ENCODE measurements at places on chromosomes 12 and 14.
A peak's percentile ranks its signal among the peaks of the same experiment; 100 is the strongest.

DNA sequence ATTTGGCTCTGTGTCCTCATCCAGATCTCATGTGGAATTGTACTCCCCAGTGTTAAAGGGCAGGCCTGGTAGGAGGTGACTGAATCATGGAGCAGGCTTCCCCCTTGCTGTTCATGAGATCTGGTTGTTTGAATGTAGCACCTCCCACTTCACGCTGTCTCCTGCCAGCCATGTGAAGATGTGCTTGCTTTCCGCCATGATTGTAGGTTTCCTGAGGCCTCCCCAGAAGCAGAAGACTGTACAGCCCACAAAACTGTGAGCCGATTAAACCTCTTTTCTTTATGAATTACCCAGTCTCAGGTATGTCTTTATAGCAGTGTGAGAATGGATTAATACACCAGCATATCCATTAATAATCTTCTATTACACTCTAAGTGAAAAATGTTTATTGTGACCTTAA, 70.2 kb downstream of the BAZ1A start:
- no peak for DNase-seq

DNA sequence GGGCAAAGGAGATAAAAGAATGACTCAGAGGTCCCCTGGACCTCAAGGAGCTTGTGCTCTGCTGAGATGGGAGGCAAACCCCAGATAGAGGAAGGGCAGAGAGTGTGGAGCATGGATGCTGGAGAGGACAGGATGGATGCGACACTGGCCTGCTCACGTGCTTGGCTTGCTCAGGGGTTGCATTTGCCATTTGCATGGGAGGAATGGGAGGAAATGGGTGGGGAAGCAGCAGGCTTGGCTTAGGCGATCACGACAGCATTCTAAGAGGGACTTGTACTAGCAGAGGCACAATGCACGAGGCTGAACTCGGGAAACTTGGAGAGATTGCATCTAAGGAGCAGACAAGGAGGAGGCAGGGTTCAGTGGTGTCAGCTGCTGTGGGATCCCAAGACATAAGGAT, 19.8 kb downstream of the CD9 start:
- no peak for DNase-seq

DNA sequence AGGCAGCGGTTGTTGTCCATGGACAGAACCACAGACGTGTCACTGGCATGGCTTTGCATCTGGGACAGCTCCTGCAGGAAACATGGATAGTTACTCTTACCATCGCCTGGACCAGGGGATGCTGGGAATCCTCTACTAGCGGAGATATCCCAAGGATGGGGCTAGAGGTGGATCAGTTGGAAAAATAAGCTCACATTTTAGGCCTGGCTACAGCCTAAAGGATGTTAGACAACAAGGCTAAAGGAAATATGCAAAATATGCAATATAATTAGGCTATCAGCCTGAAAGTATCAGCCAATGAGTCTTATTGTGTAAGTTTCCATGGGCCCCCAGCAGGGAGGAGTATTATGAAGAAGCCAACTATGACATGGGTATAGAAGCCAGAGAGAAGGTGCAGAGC, 5.0 kb downstream of the KRT76 start:
- no peak for DNase-seq

GRCh38 chr12:22626406-22626805, 1.4 kb downstream of the ETNK1 start:
- peak; percentile 28 for DNase-seq

GRCh38 chr14:62301911-62302310, 539.7 kb downstream of the SNAPC1 start:
- no peak for DNase-seq

GRCh38 chr12:19439059-19440018, at the start of gene AEBP2:
TSS of gene AEBP2 (plus strand) at chr12:19439492. CDS start at chr12:19439700, 208 bp downstream.
- DNase-seq, result peak; percentile 93

DNA sequence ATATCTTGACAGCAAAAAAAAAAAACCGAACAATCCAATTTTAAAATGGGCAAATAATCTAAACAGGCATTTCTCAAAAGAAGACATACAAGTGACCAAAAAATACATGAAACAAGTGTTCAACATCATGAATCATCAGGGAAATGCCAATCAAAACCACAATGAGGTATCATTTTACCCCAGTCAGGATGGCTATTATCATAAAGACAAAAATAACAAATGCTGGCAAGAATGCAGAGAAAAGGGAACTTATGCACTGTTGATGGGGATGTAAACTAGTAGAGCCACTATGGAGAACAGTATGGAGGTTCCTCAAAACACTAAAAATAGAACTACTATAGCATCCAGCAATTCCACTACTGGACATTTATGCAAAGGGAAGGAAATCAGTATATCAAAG, 448.2 kb downstream of the RGS6 start:
- DNase-seq, result no peak

DNA sequence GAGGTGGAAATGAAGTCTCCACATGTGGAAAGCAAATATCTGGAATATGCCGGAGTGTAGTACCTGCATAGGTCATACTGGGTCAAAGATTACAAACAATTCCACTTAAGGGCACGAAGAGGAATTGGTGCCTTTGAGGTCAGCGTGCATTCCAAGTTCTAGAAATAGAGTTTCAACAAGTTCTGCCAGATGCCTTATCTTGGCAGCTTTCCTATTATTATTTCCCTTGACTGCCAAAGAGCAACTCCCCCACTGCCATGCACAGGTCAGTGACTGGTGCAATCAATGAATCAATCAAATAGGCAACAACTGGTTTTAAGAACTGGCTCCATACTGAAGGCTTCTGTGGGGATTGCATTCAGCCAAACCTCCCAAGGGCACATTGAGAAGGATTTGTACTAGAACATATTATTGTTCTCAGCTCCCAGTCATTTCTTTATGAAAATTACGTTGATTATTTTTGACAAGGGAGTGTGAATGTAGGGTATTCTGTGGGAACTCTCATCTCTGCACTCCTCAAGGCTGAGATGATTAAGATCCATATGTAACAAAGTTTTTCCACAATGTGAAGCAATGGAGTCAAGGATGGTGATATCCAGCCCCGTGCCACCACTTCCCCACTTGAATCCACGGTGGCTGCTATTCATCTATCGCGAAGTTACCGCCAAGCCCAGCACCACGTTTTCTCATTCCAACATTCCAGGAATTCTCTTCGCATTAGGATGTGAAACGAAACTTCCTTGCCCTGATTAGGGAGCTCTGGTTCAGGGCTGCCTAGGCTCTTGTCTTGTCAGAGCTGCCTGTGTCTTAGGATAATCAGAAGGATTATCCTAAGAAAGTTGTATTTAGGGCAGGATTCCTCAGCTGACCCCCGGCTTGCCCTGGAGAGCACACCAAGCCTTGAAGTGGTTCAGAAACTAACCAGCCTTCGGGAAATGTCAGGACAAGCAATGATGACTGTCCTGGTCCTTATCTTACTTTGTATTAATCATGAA, 115.1 kb upstream of the PCED1B start:
- DNase-seq, result no peak

- DNase-seq, result no peak
Observed at GRCh38 chr12:25557830-25558436, 4.8 kb upstream of the LMNTD1 start.

DNA sequence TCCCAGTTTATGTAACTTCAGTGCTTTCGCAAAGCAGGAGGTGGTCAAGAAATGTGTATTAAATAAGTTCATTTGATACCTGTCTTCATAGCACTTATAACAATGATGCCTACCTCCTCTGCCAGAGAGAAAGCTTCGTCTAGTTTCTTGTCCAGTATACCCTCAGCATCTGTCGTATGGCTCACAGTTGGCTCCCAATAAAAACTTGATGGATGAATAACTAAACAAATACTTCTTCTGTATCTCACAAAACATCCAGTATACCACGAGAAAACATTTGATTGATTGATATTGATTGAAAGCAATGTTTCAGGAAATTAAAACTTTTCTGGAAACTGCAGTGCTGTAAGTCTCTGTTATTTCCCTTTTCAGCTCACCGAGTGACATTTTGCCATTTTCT, 26.9 kb upstream of the PTGDR start:
- no peak for DNase-seq

DNA sequence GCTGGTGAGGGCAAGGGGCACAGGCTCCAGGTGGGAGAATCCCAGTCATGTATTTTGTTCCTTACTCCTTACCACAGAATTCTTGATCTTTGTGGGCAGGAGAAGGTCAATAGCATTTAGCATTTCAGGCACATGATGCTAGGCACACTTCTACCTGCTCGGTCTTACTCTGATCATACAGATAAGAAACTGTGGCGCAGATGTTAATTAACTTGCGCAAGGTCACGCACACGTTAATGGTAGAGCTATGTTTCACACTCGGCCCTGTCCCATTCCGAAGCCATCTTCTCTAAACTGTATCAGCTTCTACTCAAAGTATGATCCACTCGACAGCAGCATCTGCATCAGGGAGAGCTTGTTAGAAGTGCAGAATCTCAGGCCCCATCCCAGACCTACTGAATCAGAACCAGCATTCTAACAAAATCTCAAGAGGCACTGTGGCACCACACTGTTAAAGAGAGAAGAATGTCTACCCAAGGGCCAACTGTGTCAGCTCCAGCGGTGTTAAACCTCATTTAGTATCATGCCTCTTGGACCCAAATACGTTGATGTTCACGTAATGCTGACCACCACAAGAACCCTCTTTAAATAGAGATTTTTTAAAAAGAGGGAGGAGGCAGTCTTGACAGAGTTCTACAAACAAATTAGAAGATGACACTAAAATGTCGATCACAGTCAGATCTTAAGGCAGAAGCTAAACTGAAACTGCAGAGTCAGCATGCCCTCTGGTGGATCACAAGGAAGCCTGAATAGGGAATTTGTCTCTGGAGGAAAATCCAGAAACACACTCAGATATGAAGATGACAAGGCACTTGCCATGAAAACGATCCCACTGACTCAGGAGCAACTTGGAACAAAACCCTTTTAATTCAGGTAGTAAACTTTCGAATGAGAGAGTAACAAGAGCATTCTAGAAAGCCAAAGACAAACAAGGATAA, 7.3 kb downstream of the STXBP6 start:
- DNase-seq, result no peak

DNA sequence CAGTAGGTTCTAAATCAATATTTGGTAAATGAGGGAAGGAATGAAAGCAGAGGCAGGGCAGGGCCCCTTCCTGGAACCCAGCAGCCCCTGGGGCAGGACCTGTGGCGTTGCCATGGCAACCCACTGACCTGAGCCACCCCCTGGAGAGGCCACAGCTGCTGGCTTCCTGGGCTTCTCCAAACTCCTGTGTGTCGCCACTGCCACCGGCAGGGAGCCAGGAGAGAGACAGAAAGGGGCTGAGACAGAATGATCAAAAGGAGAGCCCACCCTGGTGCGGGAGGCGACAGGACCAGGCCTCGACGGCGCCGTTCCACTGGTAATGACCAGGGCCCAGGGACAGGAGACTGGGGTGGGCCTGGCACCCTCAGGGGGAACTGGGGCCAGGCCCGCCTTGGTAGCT, 18.2 kb downstream of the RFX4 start:
- no peak for DNase-seq

DNA sequence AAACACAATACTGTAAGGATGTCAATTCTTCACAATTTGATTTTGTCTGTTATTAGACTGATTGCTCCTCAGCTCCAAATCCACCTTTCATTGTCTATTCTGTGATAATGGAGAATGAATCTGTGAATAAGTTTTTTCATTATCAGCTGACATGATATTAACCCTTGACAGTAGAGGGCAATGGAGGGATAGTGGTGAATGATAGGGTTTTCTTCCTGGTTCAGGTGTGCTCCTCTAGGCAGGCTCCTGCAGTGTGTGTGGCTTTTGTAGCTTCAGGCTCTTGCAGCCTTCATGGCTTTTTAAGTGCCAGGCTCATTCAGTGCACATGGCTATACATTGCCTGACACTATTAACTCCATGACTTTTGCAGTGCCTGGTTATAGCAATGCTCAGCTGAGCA, 23.4 kb upstream of the ZNF641 start:
- no peak for DNase-seq

DNA sequence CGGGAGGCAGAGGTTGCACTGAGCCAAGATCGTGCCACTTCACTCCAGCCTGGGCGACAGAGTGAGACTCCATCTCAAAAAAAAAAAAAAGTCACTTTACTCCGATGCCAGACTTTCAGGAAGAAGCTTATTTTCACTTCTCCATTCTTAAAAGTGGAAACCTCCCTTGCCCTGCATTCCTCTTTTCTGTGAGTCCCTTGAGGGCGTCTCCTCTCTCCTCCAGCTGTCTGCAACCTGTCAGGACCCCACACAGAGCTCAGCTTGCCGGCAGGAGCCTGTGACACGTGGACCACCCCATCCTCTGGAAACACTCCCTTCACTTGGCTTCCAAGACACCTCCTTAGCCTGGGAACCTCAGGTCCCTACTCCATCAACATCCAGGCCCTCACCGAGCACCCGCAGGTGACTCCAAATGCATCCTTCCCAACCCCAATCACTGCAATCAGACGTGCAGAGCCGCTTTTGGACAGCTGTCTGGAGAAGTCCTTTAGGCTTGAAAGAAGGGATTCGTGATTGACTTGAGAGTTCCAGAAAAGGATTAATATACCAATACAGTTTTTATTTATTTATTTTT, 34.3 kb downstream of the SLC15A4 start:
- DNase-seq, result no peak

DNA sequence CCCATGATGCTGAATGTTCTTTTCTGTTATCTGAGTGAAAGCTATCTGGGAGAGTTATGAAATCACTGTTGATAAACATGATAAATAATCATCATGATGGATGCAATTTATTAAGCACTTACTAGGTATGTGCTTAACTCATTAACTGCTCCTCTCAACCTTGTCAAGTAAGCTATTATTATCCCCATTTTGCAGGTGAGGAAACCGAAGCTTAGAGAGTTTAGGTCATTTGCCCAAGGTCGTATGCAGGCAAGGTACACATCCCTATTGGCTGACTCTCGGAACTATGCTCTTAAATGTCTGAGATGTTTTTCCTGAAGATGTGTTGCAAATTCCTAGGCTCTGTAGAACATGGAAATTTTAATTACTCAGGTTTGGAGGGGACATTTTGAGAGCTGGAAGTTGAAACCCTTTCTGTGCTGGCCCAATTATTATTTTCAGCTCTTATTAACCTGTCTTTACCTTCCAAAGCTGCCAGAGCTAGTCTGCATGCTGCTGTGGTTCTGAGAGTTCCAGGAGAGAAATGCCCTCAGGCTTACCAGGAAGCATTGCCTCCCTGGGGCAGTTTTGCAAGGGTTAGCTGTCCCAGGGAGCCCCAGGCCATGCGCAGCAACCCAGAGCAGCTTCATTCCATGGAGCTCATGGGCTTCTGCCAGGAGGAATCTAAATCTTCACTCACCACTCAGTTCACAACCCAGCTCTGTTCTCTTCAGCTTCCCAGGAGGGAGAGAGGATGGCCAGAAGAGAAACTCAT, 55.6 kb upstream of the OAS1 start:
- DNase-seq, result no peak

- DNase-seq, result no peak
Observed at GRCh38 chr14:23580948-23581281, 2.3 kb upstream of the JPH4 start.

All from activated CD4-positive, alpha-beta T cell treated with anti-CD3 and anti-CD28 coated beads, Interleukin-2, amount 50 U/mL, for 4 hours (primary cell).